ENCODE measurements at places on chromosomes 7 and 10.

DNA sequence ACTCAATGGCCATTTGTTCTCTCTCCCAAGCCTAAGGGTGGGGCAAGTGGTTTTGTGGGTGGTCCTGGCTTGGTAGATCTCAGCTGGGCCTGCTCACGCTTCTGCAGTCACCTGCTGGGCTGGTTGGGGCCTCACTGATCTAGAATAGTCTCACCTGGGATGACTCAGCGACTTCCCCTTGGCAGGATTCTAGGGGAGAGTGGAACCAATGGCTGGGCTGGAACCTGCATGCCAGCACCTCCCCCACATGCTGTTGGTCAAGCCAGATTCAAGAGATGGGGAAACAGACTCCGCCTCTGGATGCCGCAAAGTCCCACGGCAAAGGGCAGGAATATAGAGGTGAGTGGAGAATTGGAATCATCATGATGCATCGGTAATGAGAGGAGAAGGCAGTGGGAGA, 292.9 kb upstream of the NPVF start:
- no peak for DNase-seq

DNA sequence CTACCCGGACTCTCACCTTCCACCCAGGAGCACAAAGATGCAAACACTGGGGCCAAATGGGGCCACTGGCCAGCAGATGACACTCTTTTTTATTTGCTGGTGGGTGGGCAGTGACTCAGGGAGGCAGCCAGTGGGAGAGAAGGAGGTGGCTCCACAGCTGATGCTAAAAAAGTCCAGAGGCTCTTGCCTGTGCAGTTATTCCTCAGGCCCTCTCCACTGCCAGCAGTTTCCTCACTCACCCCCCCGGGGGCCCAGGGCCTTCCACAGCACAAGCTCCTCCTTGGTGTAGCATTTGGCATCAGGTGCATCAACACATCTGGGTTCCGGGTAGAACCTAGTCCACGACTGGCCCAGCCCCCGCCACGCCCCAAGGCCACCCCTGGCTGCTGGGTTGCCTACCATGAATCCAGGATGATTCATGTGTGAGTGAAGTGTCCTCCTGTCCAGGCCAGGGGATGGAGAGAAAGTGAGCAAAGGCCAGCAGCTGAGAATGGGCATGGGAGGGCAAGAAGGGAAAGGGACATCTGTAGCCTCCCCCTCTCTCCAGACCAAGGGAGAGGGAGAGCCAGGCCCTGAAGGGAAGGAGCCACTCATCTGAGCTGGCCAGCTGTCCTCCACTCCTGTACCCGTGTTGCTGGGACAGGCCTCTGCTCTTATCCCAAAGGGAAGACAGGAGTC, 1.7 kb upstream of the KCNH2 start:
- DNase-seq, result no peak

DNA sequence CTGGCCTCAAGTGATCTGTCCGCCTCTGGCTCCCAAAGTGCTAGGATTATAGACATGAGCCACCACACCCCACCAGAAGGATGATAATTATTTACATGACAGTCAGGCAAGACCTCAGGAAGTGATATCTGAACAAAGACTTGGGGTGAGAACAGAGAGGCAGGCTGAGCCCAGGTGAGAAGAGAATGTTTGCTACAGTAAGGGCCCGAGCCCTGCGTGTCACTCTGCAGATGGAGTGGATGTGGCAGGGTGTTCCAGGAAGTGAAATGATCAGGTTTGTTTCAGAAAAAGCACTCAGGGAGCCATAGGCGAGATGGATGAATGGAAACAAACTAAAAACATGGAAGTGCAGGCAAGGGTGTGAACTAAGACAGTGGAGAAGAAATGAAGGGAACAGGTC, 22.2 kb downstream of the SFMBT2 start:
- DNase-seq, result peak; percentile 54

- no peak for DNase-seq
Measured at GRCh38 chr7:127905491-127906330, 125.5 kb downstream of the LRRC4 start.

- DNase-seq, result no peak
Measured at GRCh38 chr7:1563981-1564602, 5.7 kb downstream of the PSMG3 start.

- no peak for DNase-seq
Measured at GRCh38 chr10:52729271-52730104, 43.1 kb downstream of the MBL2 start.

GRCh38 chr10:131689954-131690757, 210.7 kb upstream of the PPP2R2D start:
- no peak for DNase-seq

DNA sequence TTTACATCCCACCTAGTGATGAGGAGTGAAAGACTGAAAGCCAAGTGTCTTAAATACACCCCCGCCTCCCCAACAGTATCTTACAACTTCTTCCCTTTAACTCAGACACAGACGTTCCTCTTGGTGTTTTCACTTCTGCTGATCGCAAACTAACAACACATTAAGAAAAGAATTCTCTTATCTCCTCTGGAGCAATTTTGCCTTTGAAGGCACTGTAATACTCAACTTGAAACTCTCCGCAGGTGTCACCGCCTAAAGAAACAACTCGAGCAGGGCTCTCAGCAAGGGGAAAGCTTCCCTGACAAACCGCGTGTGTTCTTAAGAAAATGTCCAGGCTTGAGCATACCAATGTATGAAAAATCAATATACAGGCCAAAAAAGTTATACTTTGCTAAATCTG, 452 bp downstream of the SEMA3C start:
- DNase-seq, result no peak

DNA sequence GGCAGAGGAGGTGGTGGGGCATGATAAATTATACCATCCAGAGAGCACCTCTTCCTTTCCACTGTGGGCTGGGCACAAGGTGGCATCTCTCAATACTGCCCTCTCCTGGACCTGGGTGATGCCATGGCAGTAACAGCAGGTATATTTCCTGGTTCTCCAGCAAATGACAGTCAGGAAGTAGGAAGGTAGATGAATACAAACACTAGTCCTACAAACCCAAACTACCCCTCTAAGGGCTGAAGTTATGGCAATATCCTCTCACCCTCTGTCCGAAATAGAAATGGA, 1004.9 kb downstream of the KCNMA1 start:
- no peak for DNase-seq

- DNase-seq, result no peak
Measured at GRCh38 chr7:93159490-93159889, 11.3 kb upstream of the SAMD9L start.

- no peak for DNase-seq
Measured at GRCh38 chr7:45586542-45587520, 12.7 kb downstream of the ADCY1 start.

GRCh38 chr7:105874055-105874454, 2.3 kb downstream of the ATXN7L1 start:
- no peak for DNase-seq

GRCh38 chr10:48536916-48537890, 67.7 kb downstream of the ARHGAP22 start:
- DNase-seq, result no peak

GRCh38 chr10:60901561-60902235, 42.3 kb downstream of the RHOBTB1 start:
- no peak for DNase-seq

DNA sequence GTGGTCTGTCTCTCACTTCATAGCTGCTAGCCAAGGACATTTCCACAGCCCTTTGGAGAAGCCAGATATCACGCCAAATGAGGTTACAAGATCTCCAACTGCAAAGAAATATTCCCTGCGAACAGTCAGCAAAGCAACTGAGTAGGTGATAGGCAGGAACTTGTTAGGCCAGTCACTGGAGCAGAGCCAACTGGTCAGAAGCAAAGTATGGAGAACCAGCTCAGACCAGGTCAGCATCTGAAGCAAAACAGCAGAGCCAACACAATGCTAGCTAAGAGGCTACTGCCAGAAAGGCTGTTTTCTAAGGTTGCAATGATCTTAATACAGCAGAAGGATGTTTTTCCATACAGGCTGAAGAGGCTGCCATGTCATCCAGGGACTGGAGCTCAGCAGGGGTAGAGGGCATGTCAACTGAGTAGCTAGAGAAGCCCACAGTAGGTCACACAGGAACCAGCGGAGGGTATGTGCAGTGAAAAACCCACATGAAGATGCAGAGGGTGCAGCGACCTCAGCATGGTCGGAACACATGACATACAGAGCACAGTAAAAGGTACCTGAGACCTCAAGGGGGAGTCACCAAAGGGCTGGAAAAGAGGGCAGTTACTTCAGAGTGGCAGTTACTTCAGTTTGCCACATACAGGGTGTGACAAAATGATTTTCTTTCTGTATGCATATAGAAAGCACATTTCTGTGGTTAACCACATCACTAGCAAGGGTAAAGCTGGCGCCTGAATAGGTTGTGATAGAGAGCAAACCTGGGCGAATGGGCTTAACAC, 8.9 kb downstream of the SEC31B start:
- peak; percentile 75 for DNase-seq

All from CD4-positive, alpha-beta T cell treated with Interleukin-6 for 4 hours (primary cell).